ENCODE measurements at places on chromosomes 1 and 21. TPM values are rescaled to one million over a fixed set of nuclear protein-coding genes. Genes with fewer than 3 reads are reported as not detected.

GRCh38 chr1:201741763-201742342 lies 87.1 kb upstream of the IPO9 start:
- H3K4me3 ChIP-seq = no peak overlapping the region
- H3K36me3 ChIP-seq = peaks cover 6% of the 10 kb centered on the region
- H3K4me1 ChIP-seq = peaks cover 57% of the 10 kb centered on the region
- no peaks in the 10 kb centered on the region for H3K27me3 ChIP-seq

- no peaks in the 10 kb centered on the region for H3K4me1 ChIP-seq
- H3K27ac ChIP-seq = no peak overlapping the region
- DNase-seq = no peak
- no peak overlapping the region for H3K4me3 ChIP-seq
Measured at GRCh38 chr1:222754366-222755139, 17.6 kb downstream of the FAM177B start.

DNA sequence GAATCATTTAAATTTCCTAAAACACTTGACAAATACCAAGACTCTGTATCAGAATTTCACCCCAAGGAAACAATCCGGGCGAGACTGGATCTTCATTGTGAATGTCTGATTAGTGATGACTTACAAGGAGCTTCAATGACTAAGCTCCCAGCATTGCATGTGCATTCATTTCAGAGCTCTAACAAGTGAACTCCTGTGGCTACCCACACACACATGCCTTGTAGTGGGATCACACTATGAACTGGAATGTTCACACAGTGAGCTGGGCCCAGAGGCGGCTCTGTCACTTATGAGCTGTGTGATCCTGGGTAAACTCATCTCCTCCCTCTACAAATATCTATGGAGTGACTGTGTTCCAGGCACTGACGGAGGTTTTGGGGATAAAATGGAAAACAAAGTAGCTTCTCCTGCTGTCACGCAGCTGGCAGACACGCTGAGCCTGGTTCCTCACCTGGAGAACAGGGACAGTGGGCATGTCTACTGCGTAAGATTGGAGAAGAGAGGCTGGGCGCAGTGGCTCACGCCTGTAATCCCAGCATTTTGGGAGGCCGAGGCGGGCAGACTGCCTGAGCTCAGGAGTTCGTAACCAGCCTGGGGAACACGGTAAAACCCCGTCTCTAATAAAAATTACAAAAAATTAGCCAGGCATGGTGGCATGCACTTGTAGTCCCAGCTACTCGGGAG lies 56.9 kb downstream of the CLSTN1 start:
- no peak overlapping the region for H3K4me3 ChIP-seq
- peaks cover 28% of the 10 kb centered on the region for H3K36me3 ChIP-seq
- no peaks in the 10 kb centered on the region for H3K4me1 ChIP-seq
- no peaks in the 10 kb centered on the region for H3K27me3 ChIP-seq
- no peak overlapping the region for H3K27ac ChIP-seq
- peak; percentile 38 for DNase-seq

GRCh38 chr1:218671573-218671972 lies 326.4 kb downstream of the TGFB2 start:
- no peaks in the 10 kb centered on the region for H3K36me3 ChIP-seq
- H3K4me1 ChIP-seq = peaks cover 3% of the 10 kb centered on the region
- H3K27me3 ChIP-seq = peaks cover 2% of the 10 kb centered on the region
- peak; percentile 39 for DNase-seq

DNA sequence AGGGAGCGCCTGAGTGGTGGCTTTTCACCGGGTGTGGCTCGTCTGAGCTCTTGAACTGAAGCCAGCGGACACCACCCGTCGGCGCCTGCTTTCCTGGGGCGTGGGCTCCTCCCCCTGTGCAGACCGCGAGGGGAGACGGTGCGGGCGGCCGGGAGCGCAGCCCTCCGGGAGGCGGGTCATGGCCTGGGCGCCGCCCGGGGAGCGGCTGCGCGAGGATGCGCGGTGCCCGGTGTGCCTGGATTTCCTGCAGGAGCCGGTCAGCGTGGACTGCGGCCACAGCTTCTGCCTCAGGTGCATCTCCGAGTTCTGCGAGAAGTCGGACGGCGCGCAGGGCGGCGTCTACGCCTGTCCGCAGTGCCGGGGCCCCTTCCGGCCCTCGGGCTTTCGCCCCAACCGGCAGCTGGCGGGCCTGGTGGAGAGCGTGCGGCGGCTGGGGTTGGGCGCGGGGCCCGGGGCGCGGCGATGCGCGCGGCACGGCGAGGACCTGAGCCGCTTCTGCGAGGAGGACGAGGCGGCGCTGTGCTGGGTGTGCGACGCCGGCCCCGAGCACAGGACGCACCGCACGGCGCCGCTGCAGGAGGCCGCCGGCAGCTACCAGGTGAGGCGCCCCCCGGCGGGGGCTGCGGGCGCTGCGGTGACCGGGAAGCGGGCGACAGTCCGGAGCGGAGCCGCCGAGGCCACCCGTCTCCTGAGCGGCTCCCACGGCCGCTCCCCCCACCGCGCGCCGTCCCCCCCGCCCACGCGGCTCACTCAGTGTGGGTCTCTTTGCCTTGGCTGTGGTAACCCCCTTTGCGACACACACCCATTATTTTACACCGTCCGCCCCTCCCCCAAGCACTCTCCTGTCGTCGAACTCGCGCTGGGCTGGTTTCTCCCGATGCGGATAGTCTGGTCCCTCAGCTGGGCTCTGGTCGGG lies at the start of gene TRIM58:
TSS of gene TRIM58 (plus strand) at position 119 of the 916 bp plus-strand sequence. CDS start at position 179, 60 bp downstream.
- H3K27ac ChIP-seq = no peak within 1 kb of the TSS
- H3K27me3 ChIP-seq = no peaks in the 10 kb centered on the region
- peaks cover 5% of the 10 kb centered on the region for H3K4me1 ChIP-seq
- H3K4me3 ChIP-seq = peak within 1 kb of the TSS; percentile 36

GRCh38 chr1:202890392-202890791 lies 1.4 kb upstream of the RABIF start:
- H3K4me3 ChIP-seq = no peak overlapping the region
- no peak overlapping the region for H3K27ac ChIP-seq
- no peaks in the 10 kb centered on the region for H3K27me3 ChIP-seq
- peaks cover 4% of the 10 kb centered on the region for H3K4me1 ChIP-seq
- peaks cover 12% of the 10 kb centered on the region for H3K36me3 ChIP-seq

Gene FGR
- 8.5 TPM for total RNA-seq

Gene PGLYRP3
- total RNA-seq = not detected

Gene TTLL7
- 40.1 TPM for total RNA-seq

All from spinal cord (tissue), 10 donors.